ENCODE measurements at places on chromosomes 6 and 20.

GRCh38 chr20:63748934-63749270 lies 9.3 kb downstream of the SLC2A4RG start:
- DNase-seq: no peak

DNA sequence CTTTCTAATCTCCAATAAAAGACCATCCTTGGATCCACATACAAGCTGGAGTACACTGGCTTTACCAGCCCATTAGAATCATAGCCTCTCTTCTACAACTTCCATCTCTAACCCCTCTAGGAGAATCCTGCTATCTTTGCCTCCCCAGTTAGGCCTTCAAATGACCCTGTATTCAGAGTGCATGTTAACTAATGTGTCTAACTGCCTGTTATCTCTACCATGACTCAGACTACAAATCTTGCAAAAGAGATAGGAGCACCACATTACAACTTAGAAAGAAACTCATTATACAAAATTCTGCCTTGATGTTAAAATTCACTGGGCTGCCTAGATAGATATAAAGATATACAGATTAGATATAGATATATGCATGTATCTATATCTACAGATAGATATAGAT lies 28.2 kb downstream of the GPR63 start:
- DNase-seq: no peak

GRCh38 chr6:33854572-33855030 lies 50.8 kb upstream of the MLN start:
- no peak for DNase-seq

- no peak for DNase-seq
These were observed 83.7 kb downstream of the STXBP5 start for GRCh38 chr6:147287869-147288271.

DNA sequence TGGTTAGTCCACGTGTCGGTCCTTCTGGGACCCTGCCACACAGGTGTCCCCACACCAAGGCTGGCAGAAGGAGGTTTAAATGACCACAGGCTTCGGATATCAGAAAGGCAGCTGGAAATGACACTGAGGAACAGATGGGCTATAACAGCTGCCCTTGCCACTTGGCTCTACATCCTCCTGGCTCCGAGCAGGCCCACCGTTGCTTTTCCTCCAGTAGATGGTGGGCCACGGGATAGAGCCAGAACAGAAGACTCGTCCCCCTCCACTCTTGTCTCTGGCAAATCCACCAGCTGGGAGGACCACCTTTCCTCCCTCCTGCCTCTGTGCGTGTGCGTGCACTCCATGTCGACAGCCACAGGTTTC lies 17.6 kb downstream of the WRNIP1 start:
- DNase-seq: no peak

- no peak for DNase-seq
These were observed 32.6 kb upstream of the TBC1D7 start for GRCh38 chr6:13360671-13361540.

DNA sequence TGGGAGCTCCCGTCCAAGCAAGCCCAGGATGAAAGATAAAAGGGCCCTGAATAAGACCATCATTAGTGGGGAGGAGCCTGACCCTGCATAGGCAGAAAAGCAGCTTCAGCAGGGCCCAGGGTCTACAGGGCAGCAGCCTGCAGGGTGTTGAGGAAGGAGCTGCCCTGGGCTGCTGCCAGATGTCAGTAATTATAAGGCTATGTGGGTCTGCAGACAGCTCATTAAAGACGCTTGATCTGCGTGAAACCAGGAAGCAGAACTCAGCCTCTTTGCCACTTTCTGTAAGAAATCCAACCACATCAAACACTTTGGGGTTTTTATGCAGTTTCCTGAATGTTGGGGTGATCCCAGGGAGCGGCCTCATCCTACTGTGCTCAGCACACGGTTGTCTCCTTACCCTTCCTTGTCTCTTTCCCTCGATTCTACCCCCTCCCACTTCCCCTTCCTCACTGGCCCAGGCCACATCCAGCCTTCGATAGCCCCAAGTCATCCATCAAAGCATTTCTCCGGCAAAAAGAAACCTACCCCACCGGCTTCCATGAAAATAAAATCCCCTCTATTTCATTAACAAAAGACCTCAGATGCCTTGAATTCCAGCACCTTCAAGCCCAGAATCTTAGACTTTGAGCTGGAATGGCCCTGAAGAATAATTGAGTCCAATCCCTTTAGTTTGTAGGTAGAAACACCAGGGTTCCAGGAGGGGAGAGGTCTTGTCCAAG lies 1.0 kb upstream of the TGM6 start:
- DNase-seq: no peak

- no peak for DNase-seq
These were observed 34.8 kb upstream of the NCOA3 start for GRCh38 chr20:47466704-47467459.

- DNase-seq: no peak
These were observed 37.4 kb downstream of the HIVEP2 start for GRCh38 chr6:142907544-142907943.

DNA sequence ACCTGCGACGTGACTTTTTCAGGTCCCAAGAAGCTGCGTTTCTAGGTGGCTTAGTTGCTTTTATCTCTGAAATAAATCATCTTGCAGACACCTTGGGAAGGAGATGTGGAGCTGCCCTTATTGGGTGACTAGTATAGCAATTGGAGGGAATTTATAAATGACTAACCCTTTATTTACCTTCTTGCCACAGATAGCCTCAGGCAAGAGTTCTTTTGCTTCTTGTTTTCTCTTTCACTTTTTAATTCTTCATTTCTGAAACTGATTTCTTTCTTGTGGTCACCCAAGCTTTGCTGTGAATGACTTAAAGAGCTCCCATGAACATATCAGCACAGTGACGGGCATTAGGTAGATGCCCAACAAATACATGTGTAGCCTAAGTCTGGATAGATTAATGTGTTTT lies 3.0 kb downstream of the ADGRF4 start:
- DNase-seq: no peak

GRCh38 chr6:21608601-21609000 lies 15.1 kb downstream of the SOX4 start:
- no peak for DNase-seq

- DNase-seq: no peak
These were observed 4.4 kb downstream of the HLA-E start for GRCh38 chr6:30493643-30494250.

DNA sequence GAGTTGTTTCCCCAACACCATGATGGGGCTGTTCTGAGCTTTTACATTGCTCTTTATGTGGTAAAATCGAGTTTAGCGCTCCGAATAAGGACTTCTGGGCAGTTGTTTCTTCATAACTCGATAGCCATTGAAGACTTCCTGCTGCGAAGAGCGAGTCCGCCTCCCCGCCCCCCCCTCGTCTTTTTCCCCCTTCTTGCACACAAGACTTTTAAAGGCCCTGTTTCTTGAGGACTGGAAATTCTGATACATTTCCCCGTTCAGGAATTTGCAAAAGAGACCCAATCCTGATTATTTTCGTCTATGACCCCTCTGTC lies 1.5 kb upstream of the CITED2 start:
- DNase-seq: no peak

- no peak for DNase-seq
These were observed 56.0 kb downstream of the ISM1 start for GRCh38 chr20:13276945-13277541.

GRCh38 chr6:106913111-106913510 lies 61.4 kb downstream of the CD24 start:
- DNase-seq: no peak

GRCh38 chr20:57651881-57652605 lies 31.8 kb upstream of the ZBP1 start:
- no peak for DNase-seq

GRCh38 chr6:135311446-135312200 lies 130.5 kb downstream of the MYB start:
- DNase-seq: no peak

- DNase-seq: peak; percentile 92
These were observed 7.8 kb downstream of the ADTRP start for GRCh38 chr6:11770546-11771466.

Data from A549 (cell line).